ENCODE measurements at places on chromosomes 2 and 18. TPM values are rescaled to one million over a fixed set of nuclear protein-coding genes. Genes with fewer than 3 reads are reported as not detected.

The BOLA3 gene
- 3.0 TPM for total RNA-seq

GRCh38 chr2:15907461-15908324 lies 32.7 kb upstream of the MYCN start:
- DNase-seq, result no peak
- H3K27ac ChIP-seq, result no peak overlapping the region
- H3K4me3 ChIP-seq, result no peak overlapping the region

- no peak overlapping the region for H3K27ac ChIP-seq
- no peaks in the 10 kb centered on the region for H3K27me3 ChIP-seq
- no peaks in the 10 kb centered on the region for H3K36me3 ChIP-seq
Measured at GRCh38 chr2:38771632-38772031, 6.4 kb upstream of the GEMIN6 start.

The ICOS gene
- total RNA-seq, result 1.3 TPM

GRCh38 chr18:7779211-7779610 lies 212.1 kb downstream of the PTPRM start:
- H3K27me3 ChIP-seq, result no peaks in the 10 kb centered on the region
- H3K36me3 ChIP-seq, result no peaks in the 10 kb centered on the region
- H3K27ac ChIP-seq, result no peak overlapping the region

GRCh38 chr18:28005164-28005563 lies 171.8 kb downstream of the CDH2 start:
- no peak for DNase-seq
- no peaks in the 10 kb centered on the region for H3K36me3 ChIP-seq
- no peaks in the 10 kb centered on the region for H3K27me3 ChIP-seq
- no peak overlapping the region for H3K4me3 ChIP-seq
- H3K27ac ChIP-seq, result no peak overlapping the region

The CNDP1 gene
- total RNA-seq, result not detected

GRCh38 chr2:111238296-111238695 lies 117.6 kb downstream of the BCL2L11 start:
- H3K27me3 ChIP-seq, result no peaks in the 10 kb centered on the region
- no peak overlapping the region for H3K27ac ChIP-seq
- H3K4me3 ChIP-seq, result no peak overlapping the region
- no peak for DNase-seq

- H3K27ac ChIP-seq, result no peak overlapping the region
- no peaks in the 10 kb centered on the region for H3K36me3 ChIP-seq
- H3K27me3 ChIP-seq, result peaks cover 4% of the 10 kb centered on the region
- H3K4me1 ChIP-seq, result no peaks in the 10 kb centered on the region
- H3K4me3 ChIP-seq, result no peak overlapping the region
- no peak for DNase-seq
Measured at GRCh38 chr2:26618611-26619010, 22.6 kb downstream of the CIB4 start.

DNA sequence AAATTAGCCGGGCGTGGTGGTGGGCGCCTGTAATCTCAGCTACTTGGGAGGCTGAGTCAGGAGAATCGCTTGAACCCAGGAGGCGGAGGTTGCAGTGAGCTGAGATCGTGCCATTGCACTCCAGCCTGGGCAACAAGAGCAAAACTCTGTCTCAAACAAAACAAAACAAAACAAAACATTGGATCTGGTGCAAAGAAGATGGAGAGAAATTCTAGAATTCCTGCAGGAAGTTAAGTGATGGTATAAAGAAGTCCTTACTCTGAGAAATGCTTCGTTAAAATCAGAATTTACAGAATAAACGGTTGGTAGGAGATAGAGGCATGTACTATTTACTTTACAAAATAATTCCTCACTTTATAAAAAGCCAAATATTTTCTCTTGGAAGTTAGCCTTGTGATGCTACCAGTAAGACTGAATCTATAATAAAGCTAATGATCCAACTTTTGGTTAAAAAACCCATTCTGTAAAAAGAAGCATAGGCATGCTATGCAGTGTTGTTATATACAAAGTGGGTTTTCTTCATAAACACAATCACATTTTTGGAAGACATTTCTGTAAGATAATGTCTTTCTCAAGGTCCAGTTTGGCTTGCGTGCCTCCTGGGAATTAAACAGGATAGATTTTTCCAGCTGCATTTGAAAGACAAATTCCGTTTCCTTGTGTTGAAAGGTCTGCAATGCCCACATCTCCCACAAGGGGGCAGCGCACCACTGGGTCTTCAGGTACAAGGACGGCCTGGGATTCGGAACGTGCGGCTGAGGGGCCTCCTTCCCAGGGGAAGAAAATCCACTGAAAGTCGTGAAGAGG lies 35.6 kb upstream of the PNO1 start:
- H3K27ac ChIP-seq, result peak overlapping the region; percentile 69
- H3K4me1 ChIP-seq, result peaks cover 8% of the 10 kb centered on the region
- peak; percentile 90 for DNase-seq
- no peaks in the 10 kb centered on the region for H3K36me3 ChIP-seq

GRCh38 chr2:12006850-12007249 lies 260.4 kb downstream of the LPIN1 start:
- H3K36me3 ChIP-seq, result no peaks in the 10 kb centered on the region
- no peaks in the 10 kb centered on the region for H3K27me3 ChIP-seq
- no peak overlapping the region for H3K4me3 ChIP-seq
- no peak overlapping the region for H3K27ac ChIP-seq
- H3K4me1 ChIP-seq, result no peaks in the 10 kb centered on the region

GRCh38 chr2:98769784-98770183 lies 38.9 kb upstream of the MGAT4A start:
- no peaks in the 10 kb centered on the region for H3K36me3 ChIP-seq
- peak overlapping the region; percentile 53 for H3K27ac ChIP-seq
- H3K4me1 ChIP-seq, result peaks cover 9% of the 10 kb centered on the region
- DNase-seq, result no peak

- H3K4me3 ChIP-seq, result no peak overlapping the region
- H3K27ac ChIP-seq, result peak overlapping the region; percentile 58
Measured at GRCh38 chr2:41962922-41963622, 84.7 kb upstream of the PKDCC start.

DNA sequence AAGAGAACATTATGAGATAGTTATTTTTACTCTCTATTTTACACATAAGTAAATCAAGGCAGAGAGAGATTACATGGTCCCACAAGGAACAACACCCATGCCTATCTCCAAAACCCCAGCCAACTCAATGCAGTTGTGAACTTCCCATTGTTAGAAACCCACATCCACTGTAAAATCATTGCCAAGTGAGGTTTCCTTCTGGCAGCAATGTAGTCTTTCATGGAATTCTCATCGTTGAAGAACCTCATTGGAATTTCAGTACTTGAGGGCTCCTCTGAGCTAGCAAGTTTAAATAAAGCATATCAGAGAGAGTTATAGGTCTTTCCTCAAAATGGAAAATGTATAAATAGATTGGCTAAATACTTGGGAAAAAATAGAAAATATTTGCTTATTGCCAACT lies 105.2 kb downstream of the RAD51AP2 start:
- no peaks in the 10 kb centered on the region for H3K36me3 ChIP-seq
- no peak for DNase-seq
- no peaks in the 10 kb centered on the region for H3K27me3 ChIP-seq
- H3K27ac ChIP-seq, result no peak overlapping the region
- no peaks in the 10 kb centered on the region for H3K4me1 ChIP-seq

- DNase-seq, result no peak
- H3K36me3 ChIP-seq, result no peaks in the 10 kb centered on the region
- no peaks in the 10 kb centered on the region for H3K27me3 ChIP-seq
Measured at GRCh38 chr18:38996056-38996455, 1430.5 kb upstream of the CELF4 start.

- DNase-seq, result no peak
- H3K36me3 ChIP-seq, result no peaks in the 10 kb centered on the region
- no peak overlapping the region for H3K27ac ChIP-seq
- no peaks in the 10 kb centered on the region for H3K27me3 ChIP-seq
Measured at GRCh38 chr2:18309627-18310026, 250.8 kb downstream of the RDH14 start.

The POTEI gene
- total RNA-seq, result not detected

The RTP5 gene
- not detected for total RNA-seq

DNA sequence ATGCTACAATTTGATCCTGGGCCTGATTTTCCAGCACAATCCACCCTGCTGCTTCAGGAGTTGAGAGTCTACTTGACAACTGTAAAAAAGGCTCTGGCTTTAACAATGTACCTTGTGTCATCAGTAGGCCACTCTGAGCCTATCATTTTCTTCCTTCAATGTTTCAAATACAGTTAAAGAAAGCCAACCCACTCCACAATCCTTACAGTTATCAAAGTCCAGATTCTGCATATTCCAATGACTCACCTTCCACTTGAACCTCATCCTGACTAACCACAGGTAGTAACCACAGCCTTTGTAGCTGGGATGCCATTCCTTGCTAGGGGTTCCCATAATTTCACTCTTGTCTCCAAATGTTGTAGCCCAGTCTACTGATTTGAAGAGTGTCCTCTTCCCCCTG lies 35.5 kb upstream of the AQP4 start:
- H3K27me3 ChIP-seq, result no peaks in the 10 kb centered on the region
- no peaks in the 10 kb centered on the region for H3K36me3 ChIP-seq
- no peak overlapping the region for H3K4me3 ChIP-seq
- DNase-seq, result no peak
- H3K27ac ChIP-seq, result no peak overlapping the region

The CSRNP3 gene
- total RNA-seq, result 4.6 TPM

- H3K36me3 ChIP-seq, result no peaks in the 10 kb centered on the region
- no peak overlapping the region for H3K4me3 ChIP-seq
- H3K27me3 ChIP-seq, result no peaks in the 10 kb centered on the region
- no peak for DNase-seq
- H3K4me1 ChIP-seq, result peaks cover 8% of the 10 kb centered on the region
Measured at GRCh38 chr2:234286118-234286598, 210.7 kb downstream of the ARL4C start.

DNA sequence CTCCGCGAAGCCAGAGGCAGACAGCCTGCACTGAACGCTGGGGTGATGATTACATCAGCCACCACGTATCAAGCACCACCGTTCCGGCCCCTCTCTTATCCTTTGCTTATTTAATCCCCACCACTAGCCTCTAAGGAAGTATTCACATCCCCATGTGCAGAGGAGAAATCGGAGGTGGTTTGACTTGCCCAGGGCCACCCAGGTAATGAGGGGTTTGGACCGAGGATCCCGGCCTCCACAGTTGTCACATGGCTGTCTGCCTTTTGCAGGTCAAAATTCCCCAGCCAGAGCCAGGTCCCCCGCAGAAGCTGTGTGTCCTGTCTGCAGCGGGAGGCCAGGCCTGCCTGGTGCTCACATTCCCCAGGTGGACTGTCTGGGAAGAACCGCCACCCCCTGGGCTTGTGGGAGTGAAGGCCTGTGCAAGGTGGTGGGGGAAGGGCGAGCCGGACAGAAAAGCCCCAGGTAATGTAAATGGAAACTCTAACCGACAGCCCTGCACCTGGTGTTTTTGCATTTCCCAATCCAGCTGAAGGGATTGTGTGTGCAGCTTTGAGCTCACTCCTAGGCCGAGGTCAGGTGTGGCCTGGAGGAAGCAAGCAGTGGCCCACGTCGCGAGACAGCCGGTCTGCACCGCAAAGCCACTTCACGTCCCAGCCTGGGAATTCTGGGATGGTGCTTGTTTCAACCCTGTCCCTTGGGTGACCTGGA lies 108.5 kb upstream of the ID2 start:
- H3K27ac ChIP-seq, result no peak overlapping the region
- DNase-seq, result no peak
- H3K4me3 ChIP-seq, result no peak overlapping the region
- H3K36me3 ChIP-seq, result no peaks in the 10 kb centered on the region
- H3K27me3 ChIP-seq, result no peaks in the 10 kb centered on the region

- no peak overlapping the region for H3K4me3 ChIP-seq
- DNase-seq, result no peak
- no peaks in the 10 kb centered on the region for H3K36me3 ChIP-seq
- no peaks in the 10 kb centered on the region for H3K27me3 ChIP-seq
- no peak overlapping the region for H3K27ac ChIP-seq
Measured at GRCh38 chr2:226378753-226379705, 420.6 kb downstream of the IRS1 start.

DNA sequence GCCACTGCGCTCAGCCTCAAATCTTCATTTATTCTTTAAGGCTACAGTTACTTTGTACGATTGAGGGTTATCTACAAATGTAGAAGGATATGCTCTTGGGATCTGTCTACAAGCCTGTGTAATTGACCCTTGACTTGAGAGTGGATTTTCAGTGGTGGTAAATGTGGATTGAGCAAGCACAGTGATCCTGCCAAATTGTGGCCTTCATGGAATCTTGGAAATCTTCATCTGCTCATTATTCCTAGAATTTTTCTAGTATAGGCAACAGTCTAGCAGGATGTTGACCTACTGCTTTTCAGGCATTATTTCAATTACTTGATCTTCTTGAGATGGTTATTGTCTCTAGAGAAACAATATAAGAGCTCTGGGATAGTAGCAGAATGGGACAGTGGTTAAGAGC lies 226.1 kb upstream of the REV1 start:
- no peak overlapping the region for H3K27ac ChIP-seq
- H3K36me3 ChIP-seq, result no peaks in the 10 kb centered on the region
- no peaks in the 10 kb centered on the region for H3K4me1 ChIP-seq
- H3K4me3 ChIP-seq, result no peak overlapping the region
- H3K27me3 ChIP-seq, result no peaks in the 10 kb centered on the region
- DNase-seq, result no peak

GRCh38 chr2:207764096-207764630 lies 5.5 kb downstream of the FZD5 start:
- no peak for DNase-seq
- no peaks in the 10 kb centered on the region for H3K27me3 ChIP-seq
- peaks cover 43% of the 10 kb centered on the region for H3K4me1 ChIP-seq
- H3K36me3 ChIP-seq, result peaks cover 2% of the 10 kb centered on the region

The IL1F10 gene
- total RNA-seq, result not detected

The LIMS4 gene
- 1.6 TPM for total RNA-seq

DNA sequence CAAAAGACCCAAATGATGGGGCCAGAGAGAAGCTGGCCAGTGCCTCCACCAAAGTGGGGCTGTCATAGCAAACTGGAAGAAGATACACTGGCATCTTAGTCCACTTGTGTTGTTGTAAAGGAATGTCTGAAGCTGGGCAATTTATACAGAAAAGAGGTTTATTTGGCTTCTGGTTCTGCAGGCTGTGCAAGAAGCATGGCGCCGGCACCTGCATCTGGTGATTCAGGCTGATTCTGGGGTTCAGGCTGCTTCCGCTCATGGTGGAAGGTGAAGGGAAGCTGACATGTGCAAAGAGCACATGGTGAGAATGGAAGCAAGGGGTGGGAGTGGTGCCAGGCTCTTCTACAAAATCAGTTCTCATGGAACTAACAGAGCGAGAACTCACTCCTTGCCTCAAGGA lies 135.9 kb upstream of the TWIST2 start:
- no peak overlapping the region for H3K4me3 ChIP-seq
- H3K36me3 ChIP-seq, result no peaks in the 10 kb centered on the region
- DNase-seq, result no peak

The ANKRD29 gene
- total RNA-seq, result 2.2 TPM

DNA sequence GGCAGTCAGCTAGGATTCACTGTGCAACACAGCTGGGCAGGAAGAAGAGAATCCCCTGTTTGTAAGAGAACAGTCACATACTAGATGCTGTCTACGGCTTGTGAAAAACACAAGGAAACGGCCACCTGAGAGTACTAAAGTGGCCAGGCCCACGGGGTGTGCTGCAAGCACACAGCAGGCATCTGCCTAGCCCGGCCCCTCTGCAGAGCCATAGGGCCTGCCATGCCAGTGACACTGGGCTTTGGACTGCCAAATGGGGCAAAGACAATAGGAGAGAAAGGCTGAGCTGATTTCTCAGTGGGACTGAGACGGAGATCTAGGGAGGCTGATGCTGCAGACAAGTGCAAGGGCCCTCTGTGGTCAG lies 10.3 kb downstream of the TUBB6 start:
- DNase-seq, result no peak
- peak overlapping the region; percentile 68 for H3K27ac ChIP-seq
- no peaks in the 10 kb centered on the region for H3K27me3 ChIP-seq
- H3K36me3 ChIP-seq, result no peaks in the 10 kb centered on the region

All from transverse colon (tissue), 4 donors.